ENCODE measurements at places on chromosomes 2 and 18.

GRCh38 chr2:46268196-46268595, 29.0 kb upstream of the EPAS1 start:
- DNase-seq: peak; percentile 62

- peak; percentile 44 for DNase-seq
Measured at GRCh38 chr2:152054593-152054992, 44.3 kb downstream of the CACNB4 start.

- DNase-seq: no peak
Measured at GRCh38 chr2:10688921-10689807, 611 bp downstream of the NOL10 start.

DNA sequence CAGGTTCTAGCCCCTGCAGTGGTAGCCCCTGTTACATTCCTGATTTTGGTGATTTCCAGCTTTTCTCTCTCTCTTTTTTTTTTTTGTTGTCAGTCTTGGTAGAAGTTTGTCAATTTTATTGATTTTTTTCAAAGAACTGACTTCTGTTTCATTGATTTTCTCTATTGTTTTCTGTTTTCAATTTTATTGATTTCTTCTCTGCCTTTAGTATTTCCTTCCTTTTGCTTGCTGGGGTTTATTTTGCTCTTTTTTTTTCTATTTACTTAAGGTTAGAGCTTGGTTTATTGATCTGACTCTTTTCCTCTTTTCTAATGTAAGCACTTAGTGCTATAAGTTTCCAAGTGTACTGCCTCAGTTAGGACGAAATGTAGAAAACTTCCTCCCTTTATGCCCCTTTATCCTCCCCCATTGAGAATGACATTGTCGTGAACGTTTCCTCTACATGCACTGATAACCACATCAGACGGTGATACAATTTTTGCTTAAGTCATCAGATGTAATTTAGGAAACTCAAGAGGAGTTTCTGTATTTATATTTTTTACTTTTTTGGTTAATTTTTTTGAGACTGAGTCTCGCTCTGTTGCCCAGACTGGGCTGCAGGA, 81.1 kb upstream of the HS6ST1 start:
- DNase-seq: no peak

GRCh38 chr2:46157966-46158310, 139.3 kb upstream of the EPAS1 start:
- no peak for DNase-seq

- no peak for DNase-seq
Measured at GRCh38 chr2:72133721-72134407, 13.8 kb downstream of the CYP26B1 start.

- DNase-seq: no peak
Measured at GRCh38 chr18:48468151-48468550, 59.0 kb upstream of the ZBTB7C start.

DNA sequence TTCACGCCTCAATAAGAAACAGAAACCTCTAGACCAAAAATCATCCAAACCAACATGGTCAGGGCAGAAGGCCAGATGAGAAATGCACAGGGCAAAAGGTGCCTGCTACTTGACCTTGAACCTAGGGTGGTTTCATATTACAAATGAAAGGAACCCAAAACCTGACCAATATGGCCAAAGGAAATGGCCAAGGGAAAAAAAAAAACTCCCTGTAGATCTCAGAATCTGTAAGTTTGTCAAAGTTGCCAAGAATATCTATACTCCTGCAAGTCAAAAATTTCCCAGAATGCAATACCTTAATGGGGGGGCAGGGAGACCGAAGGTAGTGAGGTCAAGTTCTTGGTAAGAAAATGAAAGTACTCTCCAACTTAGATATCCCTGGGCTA, 47.2 kb downstream of the HIBCH start:
- no peak for DNase-seq

GRCh38 chr2:209114588-209115240, 309.1 kb upstream of the MAP2 start:
- DNase-seq: no peak

- DNase-seq: peak; percentile 57
Measured at GRCh38 chr2:39530411-39530866, 93.4 kb upstream of the MAP4K3 start.

- DNase-seq: no peak
Measured at GRCh38 chr18:24669015-24669414, 208.6 kb downstream of the HRH4 start.

- no peak for DNase-seq
Measured at GRCh38 chr2:38264396-38265221, 112.5 kb downstream of the ATL2 start.

GRCh38 chr2:23433282-23433681, 48.3 kb downstream of the KLHL29 start:
- DNase-seq: no peak

GRCh38 chr2:71893646-71894045, 254.0 kb downstream of the CYP26B1 start:
- no peak for DNase-seq

DNA sequence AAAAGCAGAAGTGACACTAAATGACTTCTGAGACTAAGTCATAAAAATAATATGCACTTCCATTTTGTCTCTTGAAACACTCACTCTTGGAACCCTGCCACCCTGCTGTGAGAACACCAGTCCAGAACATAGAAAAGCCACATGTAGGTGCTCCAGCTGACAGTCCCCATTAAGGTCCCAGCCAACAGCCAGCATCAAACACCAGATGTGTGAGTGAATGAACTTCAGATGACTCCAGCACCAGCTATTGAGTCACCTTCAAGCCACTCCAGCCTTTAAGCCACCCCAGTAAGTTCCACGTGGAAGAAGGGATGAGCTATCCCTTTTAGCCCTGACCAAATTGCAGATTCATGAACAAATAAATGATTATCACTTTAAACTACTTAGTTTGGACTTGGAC, 31.5 kb upstream of the LGALSL start:
- DNase-seq: no peak

DNA sequence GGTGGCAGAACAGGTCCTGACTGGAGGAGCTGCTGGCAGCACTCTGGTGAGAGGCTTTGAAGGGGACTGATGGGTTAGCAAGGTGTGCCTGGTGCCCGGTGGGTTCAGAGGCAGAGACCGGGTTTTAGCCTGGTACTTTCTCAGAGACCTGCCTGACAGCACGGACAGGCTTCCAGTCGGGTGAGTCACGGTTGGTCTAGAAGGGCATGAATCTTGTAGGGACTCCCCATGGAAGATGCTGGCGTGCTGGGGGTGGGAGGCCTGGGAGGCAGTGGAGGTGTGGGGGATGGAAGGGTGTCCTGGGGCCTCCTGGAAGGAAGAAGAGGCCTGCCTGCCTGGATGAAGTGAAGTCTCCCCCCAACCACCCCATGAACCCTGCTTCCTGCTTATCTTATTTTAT, 52.6 kb downstream of the ACKR3 start:
- no peak for DNase-seq

DNA sequence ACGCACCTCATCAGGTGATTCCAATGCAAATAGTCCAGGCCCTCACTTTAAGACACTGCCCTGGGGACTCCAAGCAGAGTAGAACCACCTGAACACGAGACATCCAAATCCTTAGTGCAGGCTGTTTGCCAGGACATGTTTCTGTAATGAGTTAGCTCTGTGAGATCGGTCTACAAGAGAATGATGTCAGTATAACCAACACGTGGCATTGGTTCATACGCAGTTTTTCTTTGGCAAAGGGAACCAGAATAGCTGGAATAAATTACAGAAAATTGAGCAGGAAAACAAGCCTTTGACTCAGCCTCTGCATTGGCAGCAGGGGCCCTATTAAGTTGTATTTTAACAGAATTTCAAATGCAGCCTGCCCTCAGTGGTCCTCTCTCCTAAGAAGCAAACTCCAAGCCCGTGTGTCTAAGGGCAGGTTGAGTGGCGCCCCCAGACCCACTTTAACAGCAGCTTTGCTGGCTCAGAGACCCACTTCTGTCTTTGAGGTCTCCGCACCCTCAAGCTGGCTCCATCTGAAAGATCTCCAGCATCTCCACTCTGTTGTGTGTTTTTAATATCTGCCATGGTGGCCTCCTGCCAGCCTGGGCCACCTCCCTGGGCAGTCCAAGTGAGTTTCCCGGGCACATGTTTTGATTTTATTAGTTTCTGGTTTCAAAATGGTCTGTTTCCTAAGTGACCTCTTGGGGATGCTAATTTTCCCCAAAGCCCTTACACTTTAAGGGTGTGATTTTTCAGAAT, 61.3 kb downstream of the ALPK2 start:
- DNase-seq: no peak

GRCh38 chr2:195486520-195486919, 170.5 kb upstream of the SLC39A10 start:
- no peak for DNase-seq

GRCh38 chr2:166773308-166773949, 114.9 kb upstream of the XIRP2 start:
- DNase-seq: no peak

GRCh38 chr2:6139142-6139541, 447.0 kb downstream of the SOX11 start:
- no peak for DNase-seq

DNA sequence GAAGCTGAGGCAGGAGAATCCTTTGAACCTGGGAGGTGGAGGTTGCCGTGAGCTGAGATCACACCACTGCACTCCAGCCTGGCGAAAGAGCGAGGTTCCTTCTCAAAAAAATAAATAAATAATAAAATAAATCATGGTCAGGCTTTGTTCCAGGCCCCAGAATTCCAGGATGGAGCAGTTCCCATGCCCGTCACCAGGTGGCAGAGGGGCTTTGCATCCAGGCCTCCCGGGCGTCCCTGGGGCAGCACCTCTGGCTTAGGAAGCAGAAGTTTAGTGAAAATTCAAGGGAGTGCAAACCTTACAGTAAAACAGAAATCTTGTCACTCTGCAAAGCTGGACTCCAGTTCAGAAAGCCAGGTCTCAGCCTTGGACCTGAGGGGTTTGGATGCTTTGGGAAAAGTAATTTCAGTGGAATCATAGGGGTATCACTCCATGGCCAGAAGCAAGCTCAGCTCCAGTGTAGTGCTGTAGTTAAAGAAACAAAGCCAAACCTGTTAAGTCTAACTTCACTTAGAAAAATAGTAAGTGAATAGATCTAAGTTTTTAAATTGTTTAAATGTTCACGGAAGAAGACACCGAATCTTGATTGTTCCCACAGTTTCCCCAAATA, 512.7 kb downstream of the CMPK2 start:
- DNase-seq: peak; percentile 42

GRCh38 chr18:43422518-43422917, 145.2 kb upstream of the SYT4 start:
- no peak for DNase-seq

DNA sequence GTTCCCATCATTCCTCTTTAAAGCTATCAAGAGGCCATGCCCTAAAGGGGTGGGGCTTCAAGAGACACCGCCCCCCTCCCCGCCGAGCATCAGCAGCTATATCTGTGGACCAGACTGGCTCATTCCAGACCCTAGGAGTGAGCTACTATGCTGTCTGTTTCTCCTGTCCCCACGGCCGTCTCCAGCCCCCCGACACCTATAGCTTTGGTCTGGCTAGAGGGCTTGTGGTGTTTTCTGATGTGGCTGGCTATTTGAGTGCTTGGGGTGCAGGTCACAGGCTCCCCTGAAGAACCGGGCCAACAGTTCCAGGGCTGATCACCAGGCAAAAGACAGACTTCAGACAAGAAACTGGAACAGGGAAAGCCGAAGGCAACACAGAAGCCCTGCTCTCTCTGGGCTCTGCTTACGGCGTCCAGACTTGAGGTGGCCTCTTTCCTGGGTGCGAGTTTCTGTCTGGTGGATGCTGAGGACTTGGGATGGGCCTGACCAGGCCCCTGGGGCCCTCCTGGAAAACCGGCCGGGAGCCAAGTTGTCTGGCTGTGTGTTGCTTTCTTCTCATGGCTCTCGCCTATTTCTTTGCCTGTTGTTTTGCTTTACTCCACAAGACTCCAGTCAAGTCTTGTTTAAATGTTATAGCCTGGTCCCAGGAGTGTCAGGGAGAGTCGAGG, 83.6 kb downstream of the KLHL29 start:
- no peak for DNase-seq

- DNase-seq: no peak
Measured at GRCh38 chr2:120332384-120332783, 13.6 kb upstream of the INHBB start.

GRCh38 chr2:27843992-27844391, 46.2 kb downstream of the RBKS start:
- DNase-seq: no peak

DNA sequence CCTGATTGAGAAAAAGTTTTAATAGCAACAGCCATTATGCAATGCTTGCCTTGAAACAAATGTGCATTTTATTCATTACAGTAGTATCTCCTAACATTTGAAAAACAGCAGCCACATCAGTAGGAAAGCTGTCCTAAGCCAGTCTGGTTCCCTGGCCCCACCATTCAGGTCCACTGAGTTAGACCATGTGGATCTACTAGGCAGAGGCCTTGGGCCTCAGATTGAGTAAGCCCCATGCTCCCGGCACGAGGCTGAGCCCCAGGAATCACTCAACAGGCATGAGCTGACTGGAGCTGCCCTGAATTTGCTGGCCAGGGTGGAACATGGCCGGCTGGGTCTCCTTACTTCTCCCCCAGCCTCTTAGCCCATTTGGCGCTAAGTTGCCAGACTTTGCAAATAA, 103.4 kb downstream of the ZFP36L2 start:
- DNase-seq: no peak

DNA sequence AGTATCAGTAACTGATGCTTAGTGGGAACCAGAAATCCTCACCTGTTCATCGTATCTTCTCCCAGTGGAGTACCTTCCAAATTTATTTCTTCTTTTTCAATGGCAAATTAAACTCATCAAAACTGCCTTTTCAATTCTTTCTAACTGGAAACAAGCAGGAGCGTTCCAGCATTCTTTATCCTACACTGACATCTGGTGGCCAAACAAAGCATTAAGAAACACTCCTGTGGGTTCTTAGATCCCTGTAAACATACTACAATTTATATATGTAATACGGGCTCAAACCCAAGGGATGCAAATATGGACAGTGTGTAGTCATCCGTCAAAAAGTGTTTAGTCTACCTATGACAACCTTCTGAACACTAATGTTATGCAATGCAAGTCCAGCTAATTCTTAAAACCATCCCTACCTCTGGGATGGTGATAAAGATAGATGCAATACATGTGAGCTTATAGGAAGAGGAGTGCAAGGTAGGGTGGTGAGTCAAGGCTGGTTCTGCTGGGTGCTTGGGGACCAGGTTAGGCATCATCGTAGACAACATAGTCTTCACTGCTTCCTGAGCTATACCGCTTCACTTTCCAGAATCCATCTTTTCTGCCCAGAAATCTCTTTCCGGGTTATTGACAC, 375.0 kb downstream of the CTNNA2 start:
- peak; percentile 56 for DNase-seq

DNA sequence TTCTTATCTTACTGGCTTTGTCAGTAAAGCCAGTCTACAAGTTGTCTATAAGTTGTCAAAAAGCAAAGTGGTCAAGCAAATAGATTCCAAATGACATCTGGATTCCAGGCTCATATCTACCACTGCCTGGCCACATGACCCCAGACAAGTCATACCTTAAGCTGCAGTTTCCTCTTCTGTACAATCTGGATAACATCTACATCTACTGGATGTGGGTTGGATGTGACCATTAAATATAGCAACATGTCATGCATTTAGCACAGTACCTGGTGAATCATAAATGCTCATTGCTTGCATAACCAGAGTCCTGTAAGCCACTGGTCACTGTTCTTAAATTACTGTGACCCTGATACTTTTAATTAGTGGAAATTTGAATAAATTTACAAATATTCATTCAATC, 16.8 kb downstream of the COBLL1 start:
- no peak for DNase-seq

- DNase-seq: no peak
Measured at GRCh38 chr2:238789317-238789806, 58.5 kb upstream of the TWIST2 start.
